ENCODE measurements at places on chromosomes 2 and 18.

- DNase-seq: no peak
Measured at GRCh38 chr2:230774348-230774951, 61.8 kb downstream of the CAB39 start.

- no peak for DNase-seq
Measured at GRCh38 chr2:77443076-77443475, 79.1 kb downstream of the LRRTM4 start.

- no peak for DNase-seq
Measured at GRCh38 chr2:54967759-54968365, 82.4 kb downstream of the RTN4 start.

- DNase-seq: no peak
Measured at GRCh38 chr2:7400628-7401027, 483.4 kb downstream of the RNF144A start.

- DNase-seq: no peak
Measured at GRCh38 chr18:56257205-56257604, 381.2 kb downstream of the TXNL1 start.

DNA sequence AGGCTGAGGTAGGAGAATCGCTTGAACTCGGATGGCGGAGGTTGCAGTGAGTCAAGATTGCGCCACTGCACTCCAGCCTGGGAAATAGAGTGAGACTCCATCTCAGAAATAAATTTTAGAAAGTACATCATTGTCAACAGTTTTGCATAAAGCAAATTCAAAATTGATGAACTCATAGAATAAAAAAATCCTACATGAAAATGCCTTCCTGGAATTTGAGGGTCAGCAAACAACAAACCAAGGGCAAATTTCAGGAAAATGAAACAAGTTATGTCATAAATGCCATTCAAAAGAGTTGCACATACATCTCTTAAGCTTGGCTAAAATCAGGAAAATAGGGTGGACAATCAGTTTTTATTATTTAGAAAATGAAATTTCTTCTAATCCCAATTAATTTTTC is 45.1 kb downstream of the COL5A2 start:
- DNase-seq: no peak

- no peak for DNase-seq
Measured at GRCh38 chr2:219440388-219441256, 6.0 kb downstream of the SPEG start.

DNA sequence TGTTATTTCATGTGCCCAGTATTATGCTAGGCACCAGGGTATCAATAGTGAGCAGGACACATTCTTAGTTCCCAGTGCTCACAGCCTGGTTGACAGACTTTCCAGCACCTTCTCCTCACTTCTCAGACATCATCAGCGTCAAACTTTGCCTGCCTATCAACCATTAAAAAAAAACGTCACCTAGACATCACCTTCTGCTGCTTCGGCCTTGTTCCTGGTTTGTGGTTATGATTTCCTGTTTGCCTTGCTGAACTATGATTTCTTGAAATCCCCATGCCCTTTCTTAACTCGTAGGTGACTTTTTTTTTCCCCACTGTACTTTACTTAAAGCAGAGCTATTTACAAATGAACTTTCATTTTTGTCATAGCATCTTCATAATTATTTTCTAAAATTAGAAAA is 60.4 kb upstream of the NABP1 start:
- DNase-seq: no peak

DNA sequence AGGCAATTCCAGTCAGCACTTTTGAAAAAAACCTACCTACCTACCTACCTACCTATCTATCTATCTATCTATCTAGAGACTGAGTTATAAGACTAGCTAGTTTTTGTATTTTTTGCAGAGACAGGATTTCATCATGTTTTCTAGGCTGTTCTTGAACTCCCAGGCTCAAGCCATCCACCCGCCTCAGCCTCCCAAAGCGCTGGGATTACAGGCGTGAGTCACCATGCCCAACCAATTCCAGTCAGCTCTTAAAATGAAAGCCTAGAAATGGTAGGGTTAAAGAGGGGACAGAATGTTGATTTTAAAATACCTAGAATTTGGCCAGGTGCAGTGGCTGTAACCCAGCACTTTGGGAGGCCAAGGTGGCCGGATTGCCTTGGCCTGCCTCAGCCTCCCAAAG is 19.1 kb downstream of the MSH2 start:
- DNase-seq: no peak

DNA sequence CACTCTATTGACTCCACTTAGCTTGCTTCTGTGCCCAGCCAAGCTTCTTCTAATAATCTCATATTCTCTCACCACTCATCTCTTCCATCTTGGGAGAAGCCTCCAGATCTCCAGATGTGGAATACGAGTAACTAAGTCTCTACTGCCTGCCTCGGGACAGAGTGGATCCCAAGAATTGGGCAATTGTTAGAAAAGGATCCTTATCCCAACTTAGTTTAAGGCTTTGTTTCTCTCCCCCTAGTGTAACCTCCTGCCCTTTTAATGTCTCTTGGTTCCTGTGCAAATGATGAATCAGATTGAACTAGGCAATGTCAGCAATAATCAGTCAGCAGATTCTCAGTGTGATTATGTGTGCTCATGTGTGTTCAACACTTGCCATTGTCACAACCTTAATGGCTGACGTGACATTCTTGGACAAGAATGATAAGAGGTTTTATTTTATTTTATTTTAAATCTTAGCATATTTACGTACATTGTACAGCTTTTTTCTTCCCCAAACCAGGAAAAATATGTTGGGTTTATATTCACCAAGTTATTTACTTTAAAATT is 59.7 kb downstream of the MYO3B start:
- no peak for DNase-seq

- DNase-seq: no peak
Measured at GRCh38 chr2:119431155-119431975, at the start of gene TMEM37. Gene TMEM37, plus strand, starts transcription at chr2:119431854. Its CDS starts 50 bp downstream, at chr2:119431904.

GRCh38 chr2:134220344-134220974 is 33.4 kb upstream of the MGAT5 start:
- DNase-seq: no peak

- no peak for DNase-seq
Measured at GRCh38 chr2:221400411-221400810, 171.7 kb downstream of the EPHA4 start.

- DNase-seq: no peak
Measured at GRCh38 chr2:158889135-158889853, 79.1 kb upstream of the TANC1 start.

GRCh38 chr2:204696124-204696523 is 150.8 kb downstream of the PARD3B start:
- DNase-seq: no peak

Measured in activated T-helper 1 cell treated with anti-CD3 and anti-CD28 coated beads, Interleukin-2, amount 50 U/mL, for 16 hours (primary cell).